ENCODE measurements at places on chromosomes 5 and 9.

DNA sequence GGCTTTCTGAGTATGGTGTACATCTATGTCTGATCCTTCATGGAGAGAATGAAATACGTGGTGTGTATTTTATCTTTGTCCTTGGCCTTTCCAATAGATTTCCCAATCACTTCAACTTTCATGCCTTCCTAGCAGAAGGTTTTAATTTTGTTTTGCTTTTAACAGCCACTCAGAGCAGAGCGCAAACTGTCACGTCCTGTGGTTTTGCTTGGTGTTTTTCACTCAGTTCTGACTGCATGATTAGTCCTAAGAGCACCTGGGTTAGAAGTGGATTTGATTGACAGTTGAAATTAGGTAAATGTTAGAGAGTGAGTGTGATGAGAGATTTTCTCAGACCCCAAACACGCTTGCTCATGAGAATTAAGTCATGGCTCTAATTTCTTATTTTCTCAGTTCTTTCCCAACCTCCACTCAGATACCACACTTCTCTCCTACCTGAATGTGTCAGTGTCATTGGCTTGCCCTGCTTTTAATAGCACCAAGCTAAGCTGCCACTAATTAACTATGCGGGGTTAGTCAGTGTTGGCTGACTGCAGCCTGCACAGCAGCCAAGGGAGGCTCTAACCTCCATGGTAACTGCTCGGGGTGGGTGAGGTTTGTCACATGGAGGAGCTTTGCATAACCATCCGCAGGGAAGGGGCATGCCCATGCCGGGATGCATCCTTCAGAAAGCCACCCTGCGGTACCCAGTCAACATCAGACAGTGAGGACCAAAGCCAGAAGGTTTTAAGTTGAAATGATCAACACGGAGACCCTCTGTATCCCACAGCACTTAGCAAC is 173.4 kb downstream of the NR3C1 start:
- DNase-seq, result no peak

DNA sequence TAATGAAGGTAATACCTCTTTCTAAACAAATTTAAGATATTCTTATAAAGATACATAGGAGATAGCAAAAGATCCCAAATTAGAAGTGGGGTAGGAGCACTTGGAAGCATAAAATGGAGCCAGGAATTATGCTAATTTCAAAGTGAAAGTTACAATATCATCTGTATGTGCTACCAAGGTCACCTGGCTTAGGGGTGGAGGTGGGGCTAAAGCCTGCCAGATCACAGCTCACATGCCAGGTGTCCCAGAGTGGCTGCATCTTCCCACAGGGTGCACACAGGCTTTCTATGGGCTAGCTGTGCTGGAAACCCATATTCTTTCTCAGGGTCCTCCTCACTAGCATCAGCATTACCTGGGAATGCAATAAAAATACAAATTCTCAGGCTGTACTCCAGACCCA is 118.2 kb upstream of the TXNDC8 start:
- no peak for DNase-seq

DNA sequence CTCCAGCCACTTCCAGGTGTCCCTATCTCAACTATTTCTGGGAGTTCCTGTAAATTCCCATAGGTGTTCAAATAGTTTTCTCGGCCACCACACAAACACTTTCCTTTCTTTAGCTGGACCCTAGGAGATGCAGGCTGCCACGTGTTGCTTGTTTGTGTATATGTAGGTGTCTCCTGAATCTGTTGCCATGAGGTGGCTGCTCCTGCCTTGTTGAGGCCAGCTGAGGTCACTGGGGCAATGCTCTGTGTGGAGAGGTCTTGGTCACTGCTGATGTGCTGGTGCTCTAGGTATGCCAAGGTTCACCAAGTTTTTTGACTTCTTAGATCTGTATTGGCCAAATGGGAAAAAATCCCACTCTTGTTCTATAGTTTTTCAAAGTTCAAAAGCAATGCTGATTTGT is 132.5 kb upstream of the CHD1 start:
- no peak for DNase-seq

GRCh38 chr5:168136340-168136739 is 155.1 kb upstream of the WWC1 start:
- DNase-seq, result no peak

GRCh38 chr9:92964607-92965060 is 17.3 kb downstream of the FGD3 start:
- no peak for DNase-seq

DNA sequence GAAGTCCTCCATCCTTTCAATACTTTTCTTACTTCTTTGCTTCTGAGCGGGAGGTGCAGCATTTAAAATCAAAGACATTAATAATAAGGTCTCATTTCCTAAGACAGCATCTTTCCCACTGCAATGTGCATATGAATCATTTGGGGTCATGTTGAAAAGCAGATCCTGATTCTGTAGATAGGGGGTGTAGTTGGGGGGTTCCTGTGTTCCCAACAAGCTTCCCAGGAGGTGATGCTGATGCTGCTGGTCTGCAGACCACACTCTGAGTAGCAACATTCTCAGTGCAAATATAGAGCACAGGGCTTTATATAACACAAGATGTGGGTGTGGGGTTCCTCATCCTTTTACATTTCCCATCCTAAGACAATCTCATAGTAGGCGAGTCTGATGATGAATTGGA is 126.5 kb upstream of the PALM2AKAP2 start:
- DNase-seq, result no peak

- no peak for DNase-seq
Observed at GRCh38 chr9:119213471-119213870, 155.8 kb downstream of the BRINP1 start.

- DNase-seq, result no peak
Observed at GRCh38 chr9:138006576-138007233, 129.1 kb downstream of the CACNA1B start.
